RKO (cell line): ENCODE measurements at places on chromosomes 3 and 15.

- DNase-seq, result no peak
These were observed 35.4 kb downstream of the HHLA2 start for GRCh38 chr3:108331792-108332191.

DNA sequence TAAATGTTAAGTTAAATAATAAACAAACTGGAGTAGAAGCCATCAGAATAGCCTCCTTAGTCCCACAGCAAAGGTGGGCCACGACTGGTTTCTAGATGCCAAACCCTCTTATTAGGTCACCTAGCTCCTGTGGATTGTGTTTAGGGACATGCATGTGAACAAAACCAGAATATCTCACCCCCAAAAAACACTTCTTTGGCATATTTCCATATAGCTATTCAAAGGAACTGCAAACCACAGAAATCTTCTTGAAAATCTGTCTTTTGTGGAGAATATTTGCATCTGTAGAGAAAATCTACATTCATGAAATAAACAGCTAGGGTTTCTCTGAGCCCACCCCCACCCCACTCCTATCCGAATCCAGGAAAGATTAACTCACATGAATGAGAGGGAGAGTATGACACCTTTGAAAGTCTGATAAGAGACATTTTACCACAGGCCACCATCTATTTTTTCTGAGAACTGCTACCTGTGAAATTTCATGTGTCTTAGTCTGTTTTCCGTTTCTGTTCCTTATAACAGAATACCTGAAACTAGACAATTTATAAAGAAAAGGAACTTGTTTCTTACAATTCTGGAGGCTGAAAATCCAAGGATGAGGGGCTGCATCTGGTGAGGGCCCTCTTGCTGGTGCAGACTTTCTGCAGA is 159.4 kb downstream of the NEK10 start:
- DNase-seq, result no peak

DNA sequence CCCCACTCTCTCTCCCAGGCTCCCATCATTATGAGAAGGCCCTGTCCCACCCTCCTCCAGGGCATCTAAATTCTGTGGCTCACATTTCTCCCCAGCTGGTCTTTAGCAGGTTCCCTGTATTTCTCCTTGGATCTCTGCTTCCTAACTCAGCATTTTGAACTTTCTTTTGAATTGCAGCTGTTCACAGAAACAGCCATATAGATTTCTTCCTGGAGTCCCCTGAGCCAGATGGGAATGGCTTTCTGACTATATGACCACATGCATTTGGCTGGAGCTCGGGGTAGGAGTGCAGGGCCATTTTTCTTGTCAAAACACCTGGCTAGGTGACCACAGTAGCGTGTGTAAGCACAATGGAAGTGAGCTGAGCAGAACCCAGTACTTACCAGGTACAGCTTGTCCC is 22.0 kb downstream of the RBP2 start:
- DNase-seq, result no peak

DNA sequence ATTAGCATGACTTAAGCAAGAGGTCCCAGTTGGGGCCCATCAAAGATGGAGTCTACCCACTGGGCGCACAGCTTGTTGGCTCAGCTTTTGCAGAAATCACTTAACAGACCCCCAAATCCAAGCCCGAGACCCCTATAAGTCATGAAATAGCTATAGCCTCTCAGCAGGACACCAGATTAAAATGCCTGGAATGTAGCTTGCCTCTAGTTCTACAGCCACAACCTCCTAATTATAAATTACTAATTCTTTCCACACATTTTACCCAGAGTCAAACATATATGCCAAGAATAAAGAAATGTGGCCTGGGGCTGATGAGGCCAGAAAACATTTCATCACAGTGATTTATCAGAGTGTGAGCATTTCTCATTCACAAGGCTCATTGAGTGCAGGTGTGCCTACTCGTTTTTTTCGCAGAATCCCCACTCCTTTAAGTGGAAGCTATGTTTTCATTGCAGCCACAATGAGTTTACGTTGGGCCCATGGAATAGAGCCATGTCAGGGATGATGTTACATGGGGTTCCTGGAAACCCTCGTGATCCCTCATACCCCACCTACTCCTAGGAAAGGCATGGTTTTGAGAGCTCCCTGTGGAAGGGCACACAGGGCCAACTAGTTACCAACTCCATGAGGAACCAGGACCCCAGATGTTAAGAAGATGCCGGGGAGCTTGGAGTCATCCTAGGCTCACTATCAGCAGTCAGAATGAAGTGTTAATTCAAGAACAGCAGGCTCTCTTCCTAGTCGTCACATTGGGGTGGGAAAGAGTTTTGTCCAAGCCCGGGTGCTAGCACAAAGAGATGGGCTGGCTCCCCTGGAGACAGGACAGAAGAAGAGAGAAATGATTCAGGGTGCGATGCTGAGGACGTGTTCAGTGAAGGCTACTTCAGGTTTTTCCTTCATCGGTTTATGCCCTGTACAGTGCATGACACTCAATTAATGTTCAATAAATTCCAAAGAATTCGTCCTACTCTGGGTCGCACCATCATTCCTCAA is 90.2 kb upstream of the ABHD17C start:
- DNase-seq, result no peak

GRCh38 chr3:43497422-43497821 is 124.4 kb downstream of the ANO10 start:
- no peak for DNase-seq

GRCh38 chr3:9250236-9250635 is 790 bp upstream of the SRGAP3 start:
- no peak for DNase-seq
